ENCODE measurements at places on chromosomes 7 and 10. TPM values are rescaled to one million over a fixed set of nuclear protein-coding genes. Genes with fewer than 3 reads are reported as not detected.

The TLX1 gene
- 0.14 TPM for total RNA-seq

The CYP2C9 gene
- not detected for total RNA-seq

DNA sequence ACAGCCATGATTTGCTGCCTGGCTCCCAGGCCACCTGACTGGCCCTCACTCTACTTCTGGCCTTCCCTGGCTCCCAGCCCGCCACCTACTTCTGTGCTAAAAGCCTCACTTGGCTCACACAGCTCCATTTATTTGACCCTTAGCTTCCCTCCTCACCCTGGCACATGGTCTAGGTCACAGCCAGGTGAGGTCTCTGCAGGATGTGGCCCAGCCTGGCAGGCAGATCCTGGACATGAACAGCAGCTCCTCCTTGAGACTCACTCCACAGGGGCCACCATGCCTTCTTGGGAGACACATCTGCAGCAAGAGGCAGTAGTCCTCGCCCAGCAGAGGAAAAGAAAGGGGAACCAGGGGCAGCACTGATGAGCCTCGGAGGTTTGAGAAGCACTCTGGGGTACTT lies 64.6 kb downstream of the GRID1 start:
- DNase-seq: no peak

- no peak for DNase-seq
Observed at GRCh38 chr10:17029581-17030271, 99.9 kb downstream of the CUBN start.

- no peak for DNase-seq
Observed at GRCh38 chr7:15204421-15204820, 301.9 kb upstream of the DGKB start.

GRCh38 chr10:119931871-119932270 lies 39.3 kb downstream of the SEC23IP start:
- no peak for DNase-seq

- DNase-seq: no peak
Observed at GRCh38 chr7:155867280-155867679, 55.0 kb upstream of the SHH start.
